ENCODE measurements at places on chromosomes 6 and 20. TPM values are rescaled to one million over a fixed set of nuclear protein-coding genes. Genes with fewer than 3 reads are reported as not detected.

DNA sequence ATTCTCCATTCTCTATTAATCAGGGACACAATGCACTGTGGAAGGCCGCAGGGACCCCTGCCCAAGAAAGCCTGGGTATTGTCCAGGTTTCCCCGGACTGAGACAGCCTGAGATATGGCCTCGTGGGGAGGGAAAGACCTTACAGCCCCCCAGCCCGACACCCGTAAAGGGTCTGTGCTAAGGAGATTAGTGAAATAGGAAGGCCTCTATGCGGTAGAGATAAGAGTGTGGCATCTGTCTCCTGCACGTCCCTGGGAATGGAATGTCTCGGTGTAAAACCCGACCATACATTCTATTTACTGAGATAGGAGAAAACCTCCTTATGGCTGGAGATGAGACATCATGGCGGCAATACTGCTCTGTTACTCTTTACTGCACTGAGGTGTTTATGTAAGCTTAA, 15.7 kb upstream of the EIF2S2 start:
- H3K36me3 ChIP-seq: no peaks in the 10 kb centered on the region
- H3K27me3 ChIP-seq: no peaks in the 10 kb centered on the region
- H3K4me1 ChIP-seq: no peaks in the 10 kb centered on the region

GRCh38 chr6:156683821-156684220, 93.4 kb upstream of the ARID1B start:
- H3K27me3 ChIP-seq: no peaks in the 10 kb centered on the region
- H3K36me3 ChIP-seq: no peaks in the 10 kb centered on the region
- H3K27ac ChIP-seq: no peak overlapping the region
- no peak overlapping the region for H3K4me3 ChIP-seq
- no peak for DNase-seq

DNA sequence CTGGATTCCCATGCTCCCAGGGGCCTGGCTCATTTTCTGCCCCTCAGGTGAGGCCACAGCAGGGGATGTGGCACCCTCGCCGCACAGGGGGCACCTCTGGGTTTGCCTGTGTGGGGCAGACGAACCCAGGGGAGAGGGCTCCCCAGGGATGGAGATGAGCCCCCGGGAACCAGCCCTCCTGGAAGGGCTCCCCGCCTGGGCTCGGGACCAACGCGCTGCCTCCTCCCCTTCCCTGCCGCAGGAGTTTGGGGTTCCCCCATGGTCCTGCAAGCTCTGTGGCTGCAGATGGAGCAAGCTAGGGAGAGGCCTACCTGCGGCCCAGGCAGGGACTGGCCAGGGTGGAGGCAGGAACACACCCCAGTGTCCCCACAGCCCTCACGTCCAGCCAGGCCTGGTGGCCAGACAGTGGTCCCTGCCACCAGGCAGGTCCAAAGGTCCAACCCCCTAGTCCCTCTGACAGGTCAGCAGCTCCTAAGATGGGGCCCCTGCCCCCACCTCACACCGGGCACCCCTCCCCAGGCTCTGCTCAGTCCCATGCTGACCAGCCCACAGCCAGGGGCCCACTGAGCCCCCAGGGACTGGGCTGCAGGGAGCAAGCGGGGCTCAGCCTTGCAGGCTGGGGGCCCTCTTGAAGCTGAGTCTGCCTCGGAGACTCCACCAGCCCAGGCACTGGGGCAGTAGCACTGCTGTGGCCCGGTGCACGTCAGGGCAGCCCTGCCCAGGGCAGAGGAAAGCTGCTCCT, 13.7 kb downstream of the LAMA5 start:
- peak overlapping the region; percentile 68 for H3K27ac ChIP-seq
- H3K4me1 ChIP-seq: peaks cover 30% of the 10 kb centered on the region
- no peak overlapping the region for H3K4me3 ChIP-seq
- no peaks in the 10 kb centered on the region for H3K36me3 ChIP-seq
- H3K27me3 ChIP-seq: no peaks in the 10 kb centered on the region
- DNase-seq: no peak

The MUC21 gene
- not detected for total RNA-seq

DNA sequence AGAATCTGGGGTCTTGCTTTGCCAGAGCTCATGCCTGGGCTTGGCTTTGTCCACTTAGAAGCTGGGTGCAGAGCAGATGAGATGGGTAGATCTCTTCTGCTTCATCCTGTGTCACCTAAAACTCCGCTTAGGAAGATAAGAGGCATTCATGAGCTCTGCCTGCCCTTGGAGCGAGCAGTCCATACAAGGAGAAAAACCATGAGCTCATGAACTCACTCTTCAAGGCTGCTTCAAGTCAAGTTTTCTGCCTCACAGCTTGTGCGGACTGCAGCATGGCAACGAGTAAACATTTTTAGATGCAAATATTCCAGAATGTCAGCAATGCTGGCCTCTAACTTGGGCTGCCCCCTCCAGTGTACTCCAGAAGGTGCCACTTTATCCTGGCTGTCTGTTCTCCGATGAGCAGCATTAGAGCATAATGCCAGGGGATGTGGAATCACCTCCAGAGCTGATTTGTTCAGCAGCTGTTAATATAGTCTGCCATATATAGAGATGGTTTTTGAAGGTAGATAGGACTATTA, 10.7 kb upstream of the UQCC2 start:
- H3K36me3 ChIP-seq: no peaks in the 10 kb centered on the region
- no peaks in the 10 kb centered on the region for H3K27me3 ChIP-seq
- peaks cover 2% of the 10 kb centered on the region for H3K4me1 ChIP-seq
- DNase-seq: no peak
- no peak overlapping the region for H3K27ac ChIP-seq

GRCh38 chr6:33749401-33749800, 2.7 kb upstream of the IP6K3 start:
- H3K4me1 ChIP-seq: peaks cover 11% of the 10 kb centered on the region
- H3K36me3 ChIP-seq: no peaks in the 10 kb centered on the region
- H3K27me3 ChIP-seq: no peaks in the 10 kb centered on the region

DNA sequence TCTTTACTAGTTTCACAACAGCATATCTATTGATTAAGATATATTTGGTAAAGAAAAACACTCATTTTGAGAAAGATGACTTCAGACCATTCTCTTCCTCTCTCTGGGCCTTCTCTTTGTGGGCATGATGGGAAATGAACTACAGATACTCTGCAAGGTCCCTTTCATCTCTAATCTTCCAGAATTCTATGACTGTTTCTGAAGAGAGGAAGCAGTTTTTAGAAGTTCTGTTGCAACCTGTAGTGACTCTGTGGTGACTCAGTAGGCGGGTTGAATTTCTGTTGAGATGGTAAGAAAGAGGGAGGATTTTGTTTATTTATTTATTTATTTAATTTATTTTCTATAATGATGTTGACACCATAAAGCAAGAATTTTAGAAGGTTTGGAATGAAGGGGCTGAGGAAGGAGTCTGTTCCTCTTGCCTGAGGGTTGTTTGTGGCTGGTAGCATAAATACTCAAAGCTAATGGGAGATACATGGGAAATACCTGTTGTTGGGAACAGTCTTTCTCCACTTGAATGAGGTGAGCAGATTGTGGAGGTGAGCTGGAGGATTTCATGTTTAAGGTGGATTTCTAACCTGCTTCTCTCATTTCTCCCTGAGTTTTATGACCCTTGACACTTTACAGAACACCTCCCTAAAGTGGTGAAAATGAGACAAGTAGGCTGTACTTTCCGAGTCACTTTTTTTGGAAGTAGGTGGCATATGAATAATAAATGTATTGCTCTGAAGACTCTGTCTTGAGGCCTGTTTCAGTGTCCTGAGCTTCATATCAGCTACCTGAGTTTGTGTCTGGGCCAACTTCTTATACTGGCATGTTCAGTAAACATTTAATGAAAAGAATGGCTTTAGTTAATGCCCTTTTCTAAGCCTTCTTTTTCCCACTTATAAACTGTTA, 15.0 kb downstream of the ACSS2 start:
- no peaks in the 10 kb centered on the region for H3K4me1 ChIP-seq
- H3K27ac ChIP-seq: no peak overlapping the region
- no peak for DNase-seq

DNA sequence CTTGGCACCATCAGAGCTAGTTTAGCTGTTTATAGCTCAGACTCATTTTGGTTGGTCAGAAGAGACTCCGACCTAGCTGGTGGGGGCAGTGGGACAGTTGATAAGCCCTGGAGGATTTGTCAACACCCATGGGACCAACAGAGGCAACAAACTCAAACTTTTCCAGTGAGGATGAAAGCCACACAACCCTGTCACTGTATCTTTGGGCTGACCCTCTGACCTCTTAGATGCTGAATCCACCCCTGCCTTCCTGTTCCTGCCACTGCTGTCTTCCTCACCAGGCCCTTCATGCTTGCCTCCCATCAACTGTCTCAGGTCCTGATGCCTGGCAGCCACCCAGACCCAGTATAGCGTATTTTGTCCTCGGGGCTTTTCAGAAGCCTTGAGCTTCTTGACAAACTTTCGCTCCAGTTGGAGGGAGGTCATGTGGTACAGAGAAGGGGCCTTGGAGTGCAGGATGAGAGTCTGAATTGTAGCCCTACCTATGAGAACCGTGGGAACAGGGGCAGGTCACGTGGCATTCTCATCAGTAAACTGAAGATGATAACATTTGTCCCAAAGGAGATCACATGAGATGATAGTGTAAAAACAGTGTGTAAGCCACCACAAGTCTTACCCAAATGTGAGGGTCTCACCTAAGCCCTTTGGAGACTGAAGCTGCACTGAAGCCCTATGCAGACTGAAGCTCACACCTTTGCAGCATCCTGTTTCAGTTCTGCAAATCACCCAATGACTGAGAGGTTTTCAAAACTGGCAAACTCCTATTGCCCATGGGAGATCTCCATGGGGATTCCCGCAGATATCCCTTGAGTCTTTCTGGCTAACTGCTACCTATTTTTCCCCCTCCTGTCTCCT, 72.0 kb upstream of the F13A1 start:
- no peak for DNase-seq
- no peak overlapping the region for H3K4me3 ChIP-seq
- no peaks in the 10 kb centered on the region for H3K4me1 ChIP-seq
- H3K36me3 ChIP-seq: no peaks in the 10 kb centered on the region
- H3K27me3 ChIP-seq: no peaks in the 10 kb centered on the region
- no peak overlapping the region for H3K27ac ChIP-seq

All from uterus (tissue), 4 donors.